ENCODE measurements at places on chromosomes 3 and 15. TPM values are rescaled to one million over a fixed set of nuclear protein-coding genes. Genes with fewer than 3 reads are reported as not detected.

- no peak overlapping the region for H3K4me3 ChIP-seq
- no peak for DNase-seq
- H3K27ac ChIP-seq = peak overlapping the region; percentile 80
- no peaks in the 10 kb centered on the region for H3K27me3 ChIP-seq
Measured at GRCh38 chr3:50473768-50474167, 29.7 kb downstream of the CACNA2D2 start.

GRCh38 chr3:138114988-138115971 is at the start of gene DZIP1L:
DZIP1L (minus strand) TSS chr3:138115608; CDS start chr3:138103971, 11,637 bp downstream.
- peaks cover 33% of the 10 kb centered on the region for H3K4me1 ChIP-seq
- no peak for DNase-seq

The CCR1 gene
- total RNA-seq = 10.0 TPM

DNA sequence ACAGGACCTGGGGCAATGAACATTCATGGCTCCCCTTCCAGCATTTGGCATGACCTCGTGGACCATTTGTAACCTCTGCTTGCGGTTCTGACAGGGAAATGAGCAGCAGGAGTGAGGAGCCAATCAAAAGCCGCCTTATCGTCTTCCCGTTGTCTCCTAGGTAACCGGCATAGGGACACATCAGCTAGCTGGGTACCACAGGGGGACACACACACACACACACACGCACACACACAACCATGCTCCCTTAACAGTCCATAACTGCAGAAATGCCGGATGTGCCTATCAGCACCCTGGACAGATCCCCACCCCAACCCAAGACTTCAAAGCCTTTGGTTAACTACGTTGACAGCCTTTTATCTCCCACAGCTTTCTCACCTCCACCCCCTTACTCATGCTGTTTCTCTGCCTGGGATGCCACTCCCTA is 53.4 kb upstream of the CCDC174 start:
- DNase-seq = no peak
- H3K27me3 ChIP-seq = peaks cover 6% of the 10 kb centered on the region
- no peak overlapping the region for H3K27ac ChIP-seq
- no peaks in the 10 kb centered on the region for H3K36me3 ChIP-seq
- no peak overlapping the region for H3K4me3 ChIP-seq

The CKMT1A gene
- not detected for total RNA-seq

The TUSC7 gene
- not detected for total RNA-seq

GRCh38 chr3:24145981-24146822 is 201.1 kb downstream of the NR1D2 start:
- H3K27me3 ChIP-seq = no peaks in the 10 kb centered on the region
- no peak for DNase-seq
- peaks cover 16% of the 10 kb centered on the region for H3K36me3 ChIP-seq
- H3K4me1 ChIP-seq = peaks cover 16% of the 10 kb centered on the region

DNA sequence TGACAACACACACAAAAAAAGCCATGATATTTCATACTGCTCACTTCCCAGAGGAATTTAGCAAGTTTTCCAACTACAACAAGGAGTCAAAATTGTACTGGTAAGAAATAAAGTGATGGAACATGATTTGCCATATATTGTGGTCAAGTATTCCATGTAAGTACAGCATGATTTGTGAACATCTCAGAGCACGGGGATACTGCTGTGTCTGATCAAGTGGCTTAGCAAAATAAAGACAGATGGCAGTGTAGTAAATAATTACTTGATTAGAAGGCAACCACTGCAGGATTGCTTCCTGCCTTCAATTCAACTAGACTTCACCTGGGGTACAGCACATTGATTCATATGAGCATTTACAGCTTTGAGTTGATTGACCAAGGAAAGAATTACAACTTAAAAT is 51.6 kb upstream of the DUT start:
- no peak overlapping the region for H3K4me3 ChIP-seq
- H3K4me1 ChIP-seq = peaks cover 28% of the 10 kb centered on the region
- no peak for DNase-seq
- no peak overlapping the region for H3K27ac ChIP-seq
- H3K27me3 ChIP-seq = no peaks in the 10 kb centered on the region

GRCh38 chr15:87582169-87582568 is 674.4 kb downstream of the NTRK3 start:
- no peak for DNase-seq
- H3K27ac ChIP-seq = no peak overlapping the region
- no peaks in the 10 kb centered on the region for H3K27me3 ChIP-seq
- H3K4me1 ChIP-seq = no peaks in the 10 kb centered on the region
- no peak overlapping the region for H3K4me3 ChIP-seq

Measured in thoracic aorta (tissue), 2 donors.